Cortex of kidney (tissue), 1 donor: ENCODE measurements at places on chromosomes 12 and 14.

- DNase-seq, result no peak
Observed at GRCh38 chr12:109811624-109811995, 21.6 kb downstream of the TRPV4 start.

DNA sequence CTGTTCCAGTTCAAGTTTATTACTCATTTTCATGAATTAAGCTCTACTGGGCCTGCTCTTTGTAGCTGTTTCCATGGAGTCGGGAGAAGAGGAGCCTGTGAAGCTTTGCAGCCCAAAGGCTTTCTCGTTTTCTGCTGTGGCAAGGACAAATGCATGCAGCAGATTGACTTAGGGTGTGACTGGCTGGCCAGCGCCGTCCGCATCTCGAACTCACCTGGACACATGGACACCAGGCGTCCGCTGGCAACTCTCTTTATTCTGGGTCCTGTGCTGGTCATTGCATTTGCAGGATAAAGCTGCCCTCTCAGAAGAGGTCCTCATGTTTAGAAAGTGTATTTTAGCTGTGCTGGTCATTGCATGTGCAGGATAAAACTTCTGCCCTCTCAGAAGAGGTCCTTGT, 350.4 kb downstream of the TMEM121 start:
- no peak for DNase-seq

DNA sequence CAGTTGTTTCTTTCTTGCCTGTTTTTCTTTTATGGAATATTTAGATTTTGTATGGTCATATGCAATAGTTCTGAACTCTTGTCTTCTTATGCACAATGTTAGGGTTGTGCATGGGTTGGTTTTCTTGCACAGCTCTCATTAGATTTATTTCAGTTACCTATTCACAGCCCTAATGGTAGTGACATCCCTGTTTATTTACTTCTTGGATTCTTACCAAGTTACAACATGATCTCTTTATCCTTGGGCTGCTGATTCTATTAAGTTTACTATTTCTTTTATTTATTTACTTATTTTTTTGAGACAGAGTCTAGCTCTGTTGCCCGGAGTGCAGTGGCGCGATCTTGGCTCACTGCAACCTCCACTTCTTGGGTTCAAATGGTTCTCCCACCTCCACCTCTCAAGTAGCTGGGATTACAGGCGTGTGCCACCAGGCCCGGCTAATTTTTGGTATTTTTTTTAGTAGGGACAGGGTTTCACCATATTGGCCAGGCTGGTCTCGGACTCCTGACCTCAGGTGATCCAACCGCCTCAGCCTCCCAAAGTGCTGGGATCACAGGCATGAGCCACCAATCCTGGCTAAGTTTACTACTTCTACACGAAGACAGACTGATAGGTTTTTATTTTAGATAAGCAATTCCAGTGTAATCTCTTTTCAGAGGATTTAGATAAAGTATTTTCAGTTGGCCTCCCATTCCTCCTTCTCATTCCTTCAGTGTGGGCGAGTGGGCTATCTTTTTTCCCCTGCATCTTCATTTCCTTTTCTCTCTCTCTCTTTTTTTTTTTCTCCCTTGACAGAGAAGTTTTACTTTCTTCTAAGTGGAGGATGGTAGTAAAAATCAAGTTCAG, 395.1 kb upstream of the RGS6 start:
- no peak for DNase-seq

DNA sequence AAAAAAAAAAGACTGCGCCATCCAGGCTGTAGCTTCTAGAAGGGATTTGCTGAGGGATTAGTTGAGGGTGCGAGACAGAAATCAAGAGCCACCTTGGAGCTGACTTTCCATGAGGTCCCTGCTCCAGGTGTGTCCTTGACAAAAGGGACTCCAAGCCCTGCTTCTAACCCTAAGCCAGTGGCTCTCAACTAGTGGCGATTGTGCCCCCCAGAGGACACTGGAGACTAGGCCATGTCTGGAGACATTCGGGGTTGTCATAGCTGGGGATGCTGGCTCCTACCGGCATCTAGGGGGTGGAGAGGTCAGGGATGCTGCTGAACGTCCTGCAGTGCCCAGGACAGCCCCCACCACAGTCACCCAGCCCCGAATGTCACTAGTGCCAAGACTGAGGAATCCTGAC, 40.6 kb downstream of the SPRING1 start:
- DNase-seq, result no peak

DNA sequence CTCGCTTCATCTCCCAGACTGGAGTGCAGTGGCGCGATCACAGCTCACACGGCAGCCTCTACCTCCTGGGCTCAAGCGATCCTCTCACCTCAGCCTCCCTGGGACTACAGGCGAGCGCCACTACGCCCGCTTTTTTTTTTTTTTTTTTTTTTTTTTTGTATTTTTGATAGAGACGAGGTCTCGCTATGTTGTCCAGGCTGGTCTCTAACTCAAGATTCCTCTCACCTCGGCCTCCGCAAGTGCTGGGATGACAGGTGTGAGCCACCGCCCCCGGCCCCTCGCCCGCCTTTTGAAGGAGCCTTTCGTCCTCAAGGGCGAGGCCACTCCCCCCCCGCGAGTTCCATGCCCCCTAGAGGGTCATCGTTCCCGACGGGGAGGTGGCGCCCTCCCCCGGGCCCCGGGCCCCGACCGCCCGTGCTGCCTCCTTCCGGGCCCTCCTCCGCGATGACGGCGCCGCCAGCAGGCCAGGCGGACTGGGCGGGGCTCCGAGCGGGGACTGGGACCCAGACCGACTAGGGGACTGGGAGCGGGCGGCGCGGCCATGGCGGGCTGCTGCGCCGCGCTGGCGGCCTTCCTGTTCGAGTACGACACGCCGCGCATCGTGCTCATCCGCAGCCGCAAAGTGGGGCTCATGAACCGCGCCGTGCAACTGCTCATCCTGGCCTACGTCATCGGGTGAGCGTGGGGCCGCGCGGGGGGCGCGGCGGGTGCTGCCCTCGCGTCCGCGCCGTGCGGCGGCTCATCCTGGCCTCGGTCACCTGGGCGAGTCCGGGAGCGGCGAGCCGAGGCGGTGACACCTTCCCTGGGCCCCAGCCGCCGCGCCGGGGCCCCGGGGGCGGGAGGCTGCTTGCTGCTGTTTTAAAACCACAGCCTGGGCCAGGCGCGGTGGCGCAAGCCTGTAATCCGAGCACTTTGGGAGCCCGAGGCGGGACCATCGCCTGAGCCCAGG, at the start of gene P2RX4:
P2RX4 (plus strand) TSS at position 506 of the 949 bp plus-strand sequence; CDS start at position 542, 36 bp downstream.
- DNase-seq, result no peak

- DNase-seq, result no peak
Observed at GRCh38 chr12:22593864-22594263, 31.1 kb upstream of the ETNK1 start.

DNA sequence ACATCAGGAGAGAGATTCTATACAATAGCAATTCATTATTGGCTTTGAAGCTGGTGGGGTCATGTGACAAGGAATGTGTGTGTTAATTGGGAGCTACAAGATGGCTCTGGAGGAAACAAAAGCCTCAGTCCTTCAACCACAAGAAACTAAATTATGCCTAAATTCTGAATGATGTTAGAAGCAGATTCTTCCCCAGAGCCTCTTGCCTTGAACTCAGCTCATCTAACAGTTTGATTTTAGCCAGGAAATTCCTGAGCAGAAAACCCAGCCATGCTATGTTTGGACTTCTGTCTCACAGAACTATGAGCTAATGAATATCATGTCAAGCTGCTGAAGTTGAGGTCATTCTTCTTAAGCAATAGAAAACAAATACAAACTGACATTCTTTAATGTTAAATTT, 274.7 kb downstream of the SLC6A15 start:
- no peak for DNase-seq

DNA sequence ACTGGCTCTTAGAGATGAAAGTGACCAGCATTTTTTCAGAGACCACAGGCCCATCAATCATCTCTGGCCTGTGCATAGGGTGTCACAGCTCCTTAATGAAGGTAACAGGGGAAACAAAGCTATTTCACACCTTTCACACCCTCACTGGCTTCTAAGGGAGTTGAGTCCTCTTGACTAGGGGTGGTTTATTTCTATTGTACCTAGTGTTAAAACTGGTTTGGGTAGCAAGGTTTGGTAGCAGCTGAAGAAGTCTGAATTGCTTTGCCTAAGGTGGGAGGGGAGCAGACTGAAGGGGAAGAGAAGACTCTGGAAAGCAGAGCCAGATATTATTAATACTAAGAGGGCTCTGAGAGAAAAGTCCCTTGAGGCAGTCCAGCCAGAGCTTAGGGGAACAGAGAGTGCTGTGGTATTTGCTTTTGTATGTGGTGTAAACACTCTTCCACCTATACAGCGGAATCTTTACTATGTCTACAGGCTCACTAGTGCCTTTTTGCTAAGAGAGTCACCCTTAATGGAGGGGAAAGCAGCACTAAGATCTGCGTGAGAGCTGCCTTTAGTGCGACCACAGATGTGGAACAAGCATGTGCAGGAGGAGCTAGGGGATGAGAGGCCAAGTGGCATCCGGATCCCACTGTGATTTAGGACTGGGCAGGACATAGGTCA, 95.8 kb downstream of the STXBP6 start:
- DNase-seq, result no peak

DNA sequence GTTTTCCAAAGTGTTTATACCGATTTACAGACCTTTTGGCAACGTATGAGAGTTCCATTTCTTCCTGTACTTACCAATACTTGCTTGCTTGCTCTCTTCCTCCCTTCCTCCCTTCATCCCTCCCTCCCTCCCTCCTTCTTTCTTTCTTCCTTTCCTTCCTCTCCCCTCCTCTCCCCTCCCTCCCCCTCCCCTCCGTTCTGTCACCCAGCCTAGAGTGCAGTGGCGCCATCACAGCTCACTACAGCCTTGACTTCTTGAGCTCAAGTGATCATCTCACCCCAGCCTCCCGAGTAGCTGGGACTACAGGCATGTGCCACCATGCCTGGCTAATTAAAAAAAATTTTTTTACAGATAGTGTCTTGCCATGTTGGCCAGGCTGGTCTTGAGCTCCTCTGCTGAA, 40.4 kb downstream of the DIP2B start:
- DNase-seq, result no peak

DNA sequence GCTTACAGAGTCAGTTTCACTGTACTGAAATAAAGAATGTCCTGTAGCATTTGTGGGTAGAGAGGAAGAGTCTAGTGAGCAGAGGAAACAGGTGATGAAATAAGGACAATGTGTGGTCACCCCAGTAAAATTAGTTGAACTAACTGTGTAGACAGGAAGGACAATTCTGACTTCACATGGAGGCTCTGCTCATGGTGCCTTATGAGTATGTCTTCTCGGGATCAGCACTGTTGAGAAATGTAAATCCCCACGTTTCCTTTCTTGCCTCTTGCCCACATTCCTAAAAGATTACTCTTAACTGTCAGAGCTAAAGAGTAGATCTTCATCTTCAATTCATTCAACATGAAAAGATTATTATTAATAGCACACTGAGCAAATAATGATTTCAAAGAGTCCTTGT, 113.2 kb upstream of the FLRT2 start:
- no peak for DNase-seq

DNA sequence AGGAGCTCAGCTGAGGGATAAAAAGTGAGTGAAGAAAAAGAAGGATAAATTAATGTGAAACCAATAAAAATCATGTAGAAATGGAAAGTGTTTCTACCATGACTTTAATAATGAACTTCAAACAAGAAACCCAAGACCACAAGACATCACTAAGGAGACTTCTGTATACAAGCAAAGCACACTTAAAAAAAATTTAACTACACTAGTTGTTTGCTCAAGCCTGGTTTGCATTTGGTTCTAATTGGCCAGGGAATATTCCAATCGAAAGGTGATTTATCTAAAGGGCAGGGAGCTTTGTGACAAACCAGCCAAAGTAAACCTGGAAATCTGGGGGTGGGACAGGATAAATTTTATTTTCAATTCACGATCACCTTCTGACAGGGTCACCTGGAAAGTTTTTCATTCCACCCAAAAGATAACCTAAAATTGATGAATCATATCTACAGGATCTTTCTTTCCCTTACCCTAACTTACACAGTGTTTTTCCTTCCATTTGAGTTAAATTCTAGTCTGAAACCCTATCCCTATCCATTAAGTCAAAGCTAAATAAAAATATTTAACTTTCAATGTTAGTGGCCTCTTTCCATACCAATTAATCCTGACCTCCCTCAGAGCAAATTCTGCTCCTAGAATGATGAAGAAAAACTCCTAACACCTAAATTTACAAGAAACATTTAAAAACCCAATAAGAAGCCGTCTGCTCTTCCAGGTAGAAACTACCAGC, 2.6 kb downstream of the EGLN3 start:
- DNase-seq, result no peak

DNA sequence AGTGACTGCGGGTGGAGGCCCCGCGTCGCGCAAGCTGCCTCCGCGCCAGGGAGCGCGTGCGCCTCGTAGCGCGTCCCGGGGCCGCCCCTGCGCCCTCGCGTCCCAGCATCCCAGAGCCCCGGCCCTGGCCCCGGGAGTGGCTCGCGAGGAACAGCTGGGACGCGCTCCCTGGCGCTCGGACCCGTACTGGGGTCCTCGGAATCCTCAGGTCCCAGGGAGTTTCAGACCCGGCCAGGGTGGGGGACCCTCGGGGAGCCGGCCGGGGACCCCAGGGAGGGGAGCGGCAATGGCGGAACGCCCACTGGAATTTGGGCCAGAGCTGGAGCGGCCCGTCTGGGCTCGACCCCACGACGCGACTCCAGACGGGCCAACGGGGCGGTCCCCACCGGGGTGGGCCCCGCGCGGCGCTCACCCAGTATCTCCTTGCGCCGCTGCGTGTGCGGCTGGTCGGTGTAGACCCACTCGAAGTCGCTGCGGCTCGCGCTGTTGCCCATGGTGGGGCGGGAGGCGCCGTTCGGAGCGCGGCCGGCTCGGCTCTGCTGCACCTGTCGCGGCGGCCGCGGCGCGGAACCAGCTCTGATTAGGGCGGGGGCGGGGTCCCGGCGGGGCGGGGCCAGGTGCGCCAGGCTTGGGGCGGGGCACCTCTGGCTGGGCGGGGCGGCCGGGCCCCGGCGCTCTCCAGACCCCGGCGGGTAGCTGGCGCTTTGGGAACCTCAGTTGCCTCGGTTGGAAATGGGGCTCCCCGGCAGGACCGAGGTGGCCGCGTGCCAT, at the start of gene DEGS2:
DEGS2 (minus strand) TSS at position 552 of the 771 bp plus-strand sequence; CDS start at position 494, 58 bp downstream.
- no peak for DNase-seq

GRCh38 chr14:102951034-102951433, 28.6 kb downstream of the AMN start:
- no peak for DNase-seq

GRCh38 chr14:37230551-37231194, 32.9 kb downstream of the MIPOL1 start:
- no peak for DNase-seq

DNA sequence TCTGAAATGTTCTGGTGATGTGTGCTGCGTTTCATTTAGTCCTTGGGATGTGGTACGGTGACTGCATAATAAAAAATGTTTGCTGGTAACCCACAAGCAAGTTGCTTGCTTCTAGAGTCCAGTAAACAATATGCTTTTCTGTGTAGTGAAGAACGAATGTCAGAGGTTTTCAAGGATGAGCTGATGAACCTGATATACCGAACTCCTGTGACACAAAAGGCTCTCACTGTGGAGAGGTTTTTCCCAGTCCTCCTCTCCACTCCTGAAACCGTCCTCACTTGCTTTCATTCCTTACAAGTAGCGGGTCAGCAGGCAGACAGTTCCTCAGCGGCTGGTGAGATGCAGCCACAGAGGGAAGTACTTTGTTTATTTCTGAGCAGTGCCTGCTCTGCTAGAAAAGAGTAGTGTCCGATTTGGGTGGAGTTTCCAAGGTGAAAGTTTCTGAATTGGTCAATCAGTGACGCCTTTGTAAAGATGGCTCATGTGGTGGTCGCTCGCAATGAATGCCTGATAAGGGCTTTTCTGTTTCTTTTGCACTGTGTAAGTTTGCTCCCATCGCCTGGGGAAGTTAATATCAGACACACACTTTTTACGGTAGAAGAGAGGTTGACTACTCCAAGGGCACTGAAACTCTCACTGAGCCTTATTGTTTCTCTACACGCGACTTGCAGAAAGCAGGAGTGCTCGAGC, 3.0 kb downstream of the ETV6 start:
- DNase-seq, result no peak
